ENCODE measurements at places on chromosomes 1 and 21.
A peak's percentile ranks its signal among the peaks of the same experiment; 100 is the strongest.

GRCh38 chr1:162901243-162901642, 40.3 kb upstream of the CCDC190 start:
- no peak for DNase-seq

- no peak for DNase-seq
Observed at GRCh38 chr1:42660907-42661500, 2.8 kb downstream of the PPIH start.

GRCh38 chr1:226325178-226325577, 16.2 kb upstream of the LIN9 start:
- DNase-seq, result no peak

- DNase-seq, result peak; percentile 67
Observed at GRCh38 chr1:53092659-53093450, 30.8 kb downstream of the PODN start.

GRCh38 chr1:203763505-203763904, 1.5 kb upstream of the LAX1 start:
- DNase-seq, result no peak

DNA sequence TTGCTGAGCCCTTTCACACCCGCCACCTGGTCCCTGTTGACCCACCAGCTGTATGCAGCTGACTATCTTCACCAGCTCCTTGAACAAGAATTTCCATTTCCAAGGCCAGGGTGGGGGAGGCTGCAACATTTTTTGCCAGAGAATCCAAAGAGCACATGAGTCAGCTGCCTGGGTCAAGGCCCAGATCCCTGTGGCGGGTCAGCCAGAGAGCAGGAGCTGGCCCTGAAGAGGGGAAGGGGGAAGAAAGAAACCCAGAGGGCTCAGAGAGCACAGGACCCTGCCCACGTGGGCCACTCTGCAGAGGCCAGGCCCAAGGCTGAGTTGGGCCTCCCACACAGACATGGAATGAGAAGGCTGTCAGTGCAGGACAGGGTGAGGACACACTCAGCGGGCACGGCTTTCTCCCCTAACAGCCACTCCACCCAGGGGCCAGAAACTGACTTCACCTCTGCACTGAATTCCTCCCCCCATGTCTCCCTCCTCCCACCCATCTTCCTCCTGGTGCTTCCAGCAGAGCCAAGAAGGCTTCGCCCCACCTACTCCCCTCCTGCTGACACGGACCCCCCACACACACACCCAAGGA, 28.9 kb downstream of the S100A6 start:
- DNase-seq, result peak; percentile 33

GRCh38 chr21:37904856-37905255, 11.4 kb downstream of the KCNJ6 start:
- no peak for DNase-seq

DNA sequence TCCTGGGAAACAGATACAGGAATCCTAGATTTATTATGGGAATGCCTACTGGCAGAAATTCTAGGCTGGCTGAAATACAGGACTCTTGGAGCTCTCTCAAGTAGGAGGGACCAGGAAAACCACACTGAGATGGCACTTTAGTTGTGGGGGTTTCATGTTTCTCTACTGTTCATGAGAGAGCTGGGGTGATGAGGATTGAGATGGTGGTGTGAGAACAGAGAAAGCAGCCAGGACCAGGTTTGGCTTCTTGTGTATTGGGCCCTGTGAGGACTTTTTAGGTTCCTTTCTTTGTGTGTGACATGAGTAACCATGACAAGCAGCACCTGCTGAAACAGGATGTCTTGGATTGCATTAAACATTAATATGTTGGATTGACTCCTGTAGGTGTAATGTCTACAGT, 4.9 kb downstream of the ARID1A start:
- DNase-seq, result no peak

- DNase-seq, result no peak
Observed at GRCh38 chr1:217983051-217983375, 302.1 kb upstream of the RRP15 start.

DNA sequence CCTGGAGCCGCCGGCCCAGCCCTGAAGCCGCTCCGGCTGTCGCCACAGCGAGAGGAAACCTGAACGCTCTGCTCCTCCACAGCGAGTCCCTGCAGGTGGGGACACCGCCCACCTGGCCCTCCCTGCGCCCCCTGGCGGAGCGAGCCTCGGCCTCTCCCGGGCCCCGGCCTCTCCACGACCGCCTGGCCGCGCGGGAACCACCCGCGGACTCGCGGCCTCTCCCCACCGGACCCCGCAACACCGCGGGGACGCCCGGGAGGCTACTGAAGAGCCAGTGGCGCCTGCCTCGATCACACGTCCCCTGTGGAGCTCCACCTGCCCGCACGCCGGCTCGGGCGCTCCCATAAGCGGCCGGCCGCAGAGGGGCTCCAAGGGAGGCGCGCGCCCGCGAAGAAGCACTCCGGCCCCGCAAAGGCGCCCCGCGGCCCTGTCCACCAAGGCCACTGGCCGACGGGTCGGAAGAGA, 109.6 kb downstream of the KCNN3 start:
- DNase-seq, result peak; percentile 96

DNA sequence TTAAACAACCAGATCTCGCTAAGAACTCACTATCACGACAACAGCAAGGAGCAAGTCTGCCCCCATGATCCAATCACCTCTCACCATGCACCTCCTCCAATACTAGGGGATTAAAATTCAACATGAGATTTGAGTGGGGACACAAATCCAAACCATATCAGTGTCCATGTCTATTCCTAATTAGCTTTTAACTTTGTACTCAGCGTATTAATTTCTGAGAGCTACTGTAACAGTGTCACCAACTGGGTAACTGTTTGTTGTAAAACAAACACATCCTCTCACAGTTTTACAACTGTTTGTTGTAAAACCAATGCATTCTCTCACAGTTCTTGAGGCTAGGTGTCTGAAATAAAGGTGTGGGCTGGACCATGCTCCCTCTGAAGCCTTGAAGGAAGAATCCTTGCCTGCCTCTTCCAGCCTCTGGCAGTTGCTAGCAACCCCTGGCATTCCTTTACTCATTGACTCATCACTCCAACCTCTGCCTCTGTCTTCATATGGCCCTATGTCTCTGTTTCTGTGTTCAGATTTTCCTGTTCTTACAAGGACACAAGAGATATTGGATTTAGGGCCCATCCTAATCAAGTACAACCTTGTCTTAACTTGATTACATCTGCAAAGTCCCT, 121.2 kb downstream of the LTN1 start:
- DNase-seq, result no peak

DNA sequence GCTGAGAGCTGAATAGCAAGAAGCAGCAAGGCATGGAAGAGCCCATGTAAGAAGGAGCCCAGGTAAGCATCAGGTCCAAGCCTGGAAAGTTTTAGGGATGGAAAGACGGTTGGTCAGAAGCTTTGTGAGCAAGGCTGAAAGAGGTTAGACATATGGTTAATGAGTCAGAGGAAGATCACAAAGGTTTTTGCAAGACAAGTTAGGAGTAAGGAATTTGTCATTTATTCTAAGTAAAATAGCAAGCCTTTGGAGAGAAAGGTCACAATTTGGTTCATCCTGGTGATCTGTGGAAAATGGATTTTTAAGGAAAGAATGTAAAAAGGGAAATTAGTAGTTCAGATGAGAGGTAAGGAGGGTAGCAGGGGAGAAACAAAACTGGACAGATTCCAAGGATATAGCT, 106.7 kb downstream of the DPYD start:
- no peak for DNase-seq

DNA sequence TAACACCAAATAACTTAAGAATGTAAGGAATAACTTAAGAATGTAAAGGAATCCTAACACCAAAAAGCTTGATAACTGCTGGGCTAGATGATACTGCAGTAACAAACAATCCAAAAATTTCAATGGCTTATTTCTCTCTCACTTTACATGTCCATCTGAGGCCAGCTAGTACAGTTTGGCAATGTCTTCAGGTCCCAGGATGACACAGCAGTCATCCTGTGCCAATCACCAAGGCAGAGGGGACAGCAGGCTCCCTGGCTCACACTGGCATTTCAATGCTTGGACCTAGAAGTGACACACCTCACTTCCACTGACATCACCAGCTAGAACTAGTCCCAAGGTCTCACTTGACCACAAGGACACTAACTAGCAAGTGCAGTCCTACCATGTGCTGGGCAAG, 15.3 kb downstream of the DNAJC11 start:
- DNase-seq, result no peak

DNA sequence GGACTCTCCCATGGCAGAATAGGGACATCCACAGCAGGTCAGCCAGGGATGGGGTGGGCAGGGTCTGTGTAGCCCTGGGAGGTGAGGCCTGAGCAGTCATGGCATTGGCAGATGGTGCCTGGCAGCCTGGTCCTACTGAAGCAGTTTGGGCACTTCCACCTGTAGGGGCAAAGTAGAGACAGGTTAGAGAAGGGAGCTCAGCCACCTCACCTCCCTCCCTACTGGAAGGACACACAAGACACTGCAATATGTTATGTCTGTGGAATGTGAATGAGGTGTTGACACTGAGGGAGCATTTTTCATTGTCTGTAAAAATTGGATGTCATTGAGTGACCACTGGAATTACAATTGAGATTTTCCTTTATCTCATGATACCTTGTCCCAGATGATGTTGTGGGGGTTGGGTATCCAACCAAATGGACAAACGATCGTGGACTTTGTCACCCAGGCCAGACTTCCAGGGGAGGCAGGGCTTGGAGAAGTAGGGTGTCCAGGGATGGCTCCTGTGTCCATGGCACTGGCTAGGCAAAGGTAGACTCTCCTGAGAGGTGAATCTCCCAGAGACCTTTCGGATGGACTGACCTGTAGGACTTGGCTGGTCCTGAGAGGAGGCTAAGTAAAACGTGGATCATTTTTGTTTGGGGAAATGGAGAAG, 9.7 kb downstream of the SHISA4 start:
- no peak for DNase-seq

DNA sequence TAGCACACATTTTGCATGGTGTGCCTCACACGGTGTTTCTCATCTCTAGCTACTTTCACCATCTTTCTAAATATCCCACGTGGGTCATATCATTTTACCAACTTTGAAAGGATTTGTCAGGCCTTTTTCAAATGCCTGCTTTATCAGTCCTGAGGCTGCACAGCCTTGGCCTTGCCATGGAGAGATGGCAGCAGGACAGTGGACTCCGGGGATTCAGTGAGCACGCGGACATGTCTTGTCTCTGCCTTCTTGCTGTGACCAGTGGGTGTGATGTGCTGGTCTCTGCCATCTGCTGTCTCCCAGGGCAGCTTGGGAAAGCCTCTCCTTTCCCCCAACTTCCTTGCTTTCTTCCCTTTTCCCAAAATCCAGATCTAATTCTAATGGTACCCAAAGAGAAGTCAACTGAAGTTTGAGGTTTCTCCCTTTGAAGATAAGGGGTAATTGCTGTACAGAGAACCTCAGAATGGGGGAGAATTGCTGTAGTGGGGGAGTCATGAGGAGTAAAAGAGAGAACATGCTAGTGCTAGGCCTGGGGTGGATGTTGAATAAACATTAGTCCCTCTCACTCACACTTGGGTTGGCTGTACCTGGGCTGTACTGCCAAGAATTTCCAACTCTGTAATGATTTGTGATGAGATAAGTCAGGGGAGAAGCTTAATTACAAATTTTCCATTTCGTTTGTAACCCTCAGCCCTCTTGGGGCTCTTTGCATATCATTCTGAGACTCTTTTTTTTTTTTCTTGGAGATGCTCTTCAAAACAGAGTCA, 99.5 kb downstream of the GALNT2 start:
- DNase-seq, result no peak

DNA sequence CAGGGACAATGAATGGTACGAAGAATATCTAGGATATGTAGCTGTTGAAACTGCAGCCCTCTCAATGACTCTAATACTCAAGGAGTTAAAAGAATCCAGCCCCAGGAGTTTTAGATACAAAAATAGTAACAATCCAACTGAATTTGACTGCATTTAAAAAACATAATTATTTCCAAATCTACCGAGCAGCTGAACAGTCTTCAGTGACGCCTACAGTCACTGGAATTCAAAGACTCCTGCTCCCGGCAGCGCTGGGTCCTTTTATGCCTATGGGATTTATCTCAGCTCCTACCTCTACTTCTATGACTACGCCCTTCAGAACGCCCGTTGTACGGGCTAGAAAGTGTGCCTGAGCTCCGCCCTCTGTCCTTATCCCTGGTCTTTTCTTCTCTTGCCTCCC, 55.7 kb downstream of the WARS2 start:
- DNase-seq, result no peak

GRCh38 chr1:63442141-63442475, 74.7 kb downstream of the ALG6 start:
- DNase-seq, result no peak

DNA sequence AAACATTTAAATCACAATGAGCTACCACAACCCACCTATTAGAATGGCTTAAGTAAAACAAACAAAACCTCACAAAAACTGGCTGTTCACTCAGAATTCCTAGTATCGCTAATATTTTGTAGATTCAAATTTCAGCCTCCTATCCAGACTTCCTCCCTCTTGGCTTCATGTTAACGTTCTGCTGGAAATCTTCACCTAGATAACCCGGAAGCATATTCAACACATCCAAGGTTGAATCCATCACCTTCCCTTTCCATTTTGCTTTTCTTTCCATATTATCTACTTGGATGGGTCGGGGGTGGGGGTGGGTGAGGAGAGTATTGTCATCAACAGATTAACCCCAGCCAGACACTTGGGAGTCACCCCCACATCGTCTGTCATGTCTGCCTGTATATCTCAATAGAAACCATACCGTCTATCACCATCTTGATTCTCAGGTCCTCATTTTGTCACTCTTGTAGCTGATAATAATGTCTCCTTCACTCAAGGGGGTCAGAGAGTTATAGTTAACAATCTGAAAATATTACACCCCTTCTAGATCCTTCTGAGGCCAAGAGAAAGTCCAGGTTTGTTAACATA, 1.7 kb upstream of the DPH5 start:
- no peak for DNase-seq

GRCh38 chr1:205258719-205259118, 31.0 kb downstream of the TMCC2 start:
- DNase-seq, result no peak

DNA sequence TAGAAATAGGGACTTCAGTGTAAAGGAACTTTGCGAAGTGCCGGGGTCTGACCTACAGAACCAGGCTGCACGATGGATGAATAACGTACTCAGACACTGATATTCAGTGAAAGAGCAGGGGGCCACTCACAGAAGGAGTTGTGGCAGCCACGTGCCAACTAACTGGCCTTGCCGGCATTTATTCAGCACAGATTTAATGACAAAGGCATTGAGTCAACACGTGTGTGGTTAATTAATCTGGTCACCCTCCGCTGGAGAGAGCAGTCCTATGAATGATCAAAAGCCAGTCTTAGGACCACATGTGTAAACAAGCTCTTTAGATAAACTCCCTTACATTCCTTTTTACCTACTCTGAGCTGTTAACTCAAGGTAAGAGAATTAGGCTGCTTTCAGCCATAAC, 6.2 kb upstream of the B3GALT2 start:
- no peak for DNase-seq

GRCh38 chr1:34055818-34056217, 109.2 kb downstream of the CSMD2 start:
- no peak for DNase-seq

DNA sequence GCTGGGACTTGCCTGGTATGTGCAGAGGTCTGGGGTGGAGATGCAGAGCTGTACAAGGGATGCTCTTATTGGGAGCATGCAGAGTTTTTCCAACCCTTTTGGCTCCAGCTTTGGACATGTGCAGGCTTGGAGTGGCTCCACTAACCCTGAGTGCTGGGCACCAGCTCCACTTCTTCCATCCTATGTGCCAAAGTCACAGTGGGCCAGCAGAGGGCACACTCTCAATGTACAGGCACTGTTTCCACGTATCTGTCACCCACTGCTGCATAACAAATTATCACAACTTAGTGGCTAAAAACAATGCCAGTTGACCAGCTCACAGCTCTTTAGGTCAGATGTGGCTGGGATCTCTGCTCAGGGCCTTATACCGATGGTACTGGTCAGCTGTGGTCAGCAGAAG, 631.8 kb downstream of the AJAP1 start:
- no peak for DNase-seq

- DNase-seq, result peak; percentile 25
Observed at GRCh38 chr1:5751833-5752745, 240.1 kb downstream of the NPHP4 start.
